ENCODE measurements at places on chromosomes 11 and 22.

GRCh38 chr22:46004105-46004866, 27.3 kb upstream of the WNT7B start:
- DNase-seq: no peak

DNA sequence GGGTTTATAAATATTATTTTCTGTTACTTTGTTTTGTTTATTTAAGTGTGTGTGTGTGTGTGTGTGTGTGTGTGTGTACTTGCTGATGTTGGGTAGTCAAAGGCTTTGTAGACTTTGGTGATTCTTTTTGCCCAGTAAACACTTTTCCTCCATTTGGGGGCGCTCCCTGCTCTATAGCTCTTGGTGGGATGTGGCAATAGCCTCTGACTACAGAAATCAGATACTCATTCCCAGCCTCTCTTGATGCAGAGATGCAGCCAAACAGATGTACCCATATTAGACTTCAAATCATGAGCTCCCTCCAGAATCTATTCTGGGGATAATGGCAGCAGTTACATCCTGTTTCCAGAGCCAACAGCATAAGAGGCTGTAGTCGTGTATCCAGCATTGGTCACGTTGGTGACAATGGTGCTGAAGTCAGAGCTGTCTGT, 33.4 kb upstream of the APOL5 start:
- DNase-seq: peak; percentile 38

- DNase-seq: no peak
Observed at GRCh38 chr11:121767433-121767832, 314.7 kb upstream of the SORL1-AS1 start.

- DNase-seq: peak; percentile 67
Observed at GRCh38 chr11:60831143-60831500, 10.8 kb upstream of the CCDC86 start.

GRCh38 chr22:32378707-32379272, 21.1 kb downstream of the RFPL3 start:
- peak; percentile 32 for DNase-seq

DNA sequence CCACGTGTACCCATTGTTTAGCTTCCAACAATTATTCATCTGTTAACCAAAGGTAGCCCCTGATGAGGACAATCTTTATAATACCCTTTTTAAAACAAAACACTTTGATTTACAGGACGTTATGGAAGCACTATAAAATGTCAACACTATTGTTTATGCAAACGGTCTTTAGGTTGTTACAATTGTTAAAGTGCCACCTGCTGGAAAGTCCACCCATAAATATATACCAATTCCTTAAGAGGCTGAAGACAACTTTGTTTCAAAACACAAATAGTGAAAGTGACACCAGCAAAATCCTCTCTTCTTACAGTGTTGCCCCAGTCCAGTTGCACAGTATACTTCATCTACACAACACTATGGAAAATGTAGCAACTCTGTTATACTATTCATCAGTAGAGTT, 68.9 kb upstream of the SLN start:
- DNase-seq: no peak

GRCh38 chr11:1390569-1391164, 933 bp downstream of the BRSK2 start:
- DNase-seq: no peak

GRCh38 chr11:73612601-73613140, 14.8 kb upstream of the FAM168A start:
- DNase-seq: no peak

DNA sequence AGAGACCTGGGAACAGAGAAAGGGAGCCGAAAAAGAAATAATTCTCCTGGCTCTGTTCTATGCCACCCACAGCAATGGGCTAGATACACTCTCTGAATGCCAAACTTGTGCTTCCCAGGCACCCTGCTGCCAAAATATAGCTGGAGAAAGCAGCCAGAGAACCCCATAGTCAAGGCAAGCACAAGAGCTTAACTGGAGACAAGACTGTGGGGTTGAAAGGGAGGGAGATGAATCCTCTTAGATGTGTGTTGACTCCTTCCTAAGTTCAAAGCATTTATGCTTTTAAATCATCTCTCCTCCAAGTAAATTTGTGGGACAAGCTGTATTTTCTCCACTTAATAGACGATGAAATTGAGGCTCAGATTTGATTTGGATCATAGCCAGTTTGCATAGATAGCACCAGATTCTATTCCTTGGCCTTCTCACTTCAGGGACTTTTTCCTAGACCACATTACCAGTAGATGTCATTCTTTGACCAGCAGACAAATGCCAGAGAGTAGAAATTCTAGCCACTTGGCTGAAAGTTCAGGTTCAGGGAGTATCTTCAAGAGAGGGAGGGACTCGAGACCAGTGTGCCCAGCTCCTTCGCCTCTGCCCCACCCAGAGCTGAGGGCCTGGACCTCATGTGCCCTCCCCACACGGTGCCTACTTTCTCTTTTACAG, 16.5 kb upstream of the ETS1 start:
- no peak for DNase-seq

DNA sequence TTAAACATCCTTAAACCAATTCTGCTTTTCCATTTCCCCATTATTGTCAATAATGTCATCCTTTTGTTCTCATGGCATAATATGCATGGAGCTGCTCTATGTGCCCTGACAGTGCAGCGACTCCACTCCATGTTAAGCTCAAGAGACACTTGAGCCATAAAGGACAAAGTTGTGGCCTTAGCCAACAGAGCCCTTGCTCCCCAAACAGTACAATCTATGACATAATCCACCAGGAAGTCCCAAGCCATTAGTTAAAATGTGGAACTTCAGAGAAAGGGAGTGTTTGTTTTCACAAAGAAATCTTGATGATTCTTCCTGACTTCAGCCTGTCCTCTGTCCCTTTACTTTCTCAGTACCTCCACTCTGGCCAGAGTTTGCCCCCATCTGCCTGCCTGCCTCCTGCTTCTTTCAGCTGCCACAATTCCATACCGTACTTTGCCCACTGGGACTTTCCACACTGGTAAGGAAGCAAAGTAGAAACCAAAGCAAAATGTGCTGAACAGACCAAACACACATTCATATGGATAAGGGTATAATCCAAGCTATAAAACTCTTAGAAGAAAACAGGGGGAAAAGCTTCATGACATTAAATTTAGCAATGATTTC, 46.3 kb upstream of the ZC3H12C start:
- DNase-seq: no peak

GRCh38 chr22:41862530-41863266, 29.8 kb downstream of the SREBF2 start:
- DNase-seq: no peak

DNA sequence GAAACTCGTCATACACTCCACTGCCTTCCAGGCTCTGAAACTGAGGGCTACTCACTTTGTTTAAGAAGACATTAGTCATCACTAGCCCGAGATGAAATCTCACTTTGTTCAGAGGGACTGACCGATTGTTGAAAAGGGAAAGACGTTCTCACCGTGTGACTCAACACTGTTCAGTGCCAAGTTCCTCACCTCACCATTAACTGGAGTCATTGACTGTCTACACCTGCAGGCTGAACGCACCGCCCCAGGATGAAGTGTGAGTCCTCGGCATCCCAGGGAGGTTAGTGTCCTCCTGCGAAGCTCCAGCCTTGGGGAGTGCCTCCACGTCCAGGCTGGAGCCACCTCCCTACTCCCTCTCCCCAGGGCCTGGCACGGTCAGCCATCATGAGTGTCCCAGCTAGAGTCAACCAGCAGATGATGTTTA, 30.4 kb downstream of the FADD start:
- peak; percentile 68 for DNase-seq

- no peak for DNase-seq
Observed at GRCh38 chr22:45884201-45885062, 92.5 kb downstream of the WNT7B start.

GRCh38 chr22:31139066-31139465, 1.2 kb downstream of the PLA2G3 start:
- no peak for DNase-seq

GRCh38 chr11:129375751-129376657, at the start of gene BARX2:
TSS of gene BARX2 (plus strand) at chr11:129375848. CDS start at chr11:129376036, 188 bp downstream.
- peak; percentile 54 for DNase-seq

DNA sequence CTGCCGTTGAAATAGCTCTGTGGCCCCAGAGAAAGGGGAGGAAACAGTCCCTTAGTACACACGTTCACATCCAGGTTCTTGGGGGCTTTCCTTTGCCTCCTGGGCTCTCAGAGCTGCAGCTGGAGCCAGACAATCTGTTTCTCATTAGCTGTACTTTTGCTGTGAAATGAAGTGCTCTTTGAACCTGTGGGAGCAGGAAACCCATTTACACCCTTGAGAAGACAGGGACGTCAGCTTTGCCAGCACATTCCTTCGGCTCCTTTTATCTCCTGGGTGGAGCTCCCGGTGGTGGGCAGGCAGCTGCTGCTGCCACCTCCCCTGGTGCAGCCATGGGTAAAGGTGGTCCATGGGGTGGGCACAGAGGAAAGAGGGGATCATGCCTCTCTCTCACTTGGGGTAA, 80.6 kb upstream of the TIMP3 start:
- peak; percentile 87 for DNase-seq

DNA sequence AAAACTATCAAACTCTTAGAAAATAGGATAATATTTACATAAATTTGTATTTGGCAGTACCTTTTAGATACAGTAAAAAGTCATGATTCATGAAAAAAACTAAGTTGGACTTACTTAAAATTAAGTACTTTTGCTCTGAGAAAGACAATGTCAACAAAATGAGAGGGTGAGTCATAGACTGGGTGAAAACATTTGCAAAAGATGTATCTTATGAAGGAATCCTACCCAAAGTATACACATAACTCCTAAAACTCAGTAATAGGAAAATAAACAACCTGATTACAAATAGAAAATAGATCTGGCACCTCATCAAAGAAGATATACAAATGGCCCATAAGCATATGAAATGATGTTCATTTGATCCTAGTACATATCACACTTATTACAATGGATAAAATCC, 1154.6 kb downstream of the JRKL start:
- DNase-seq: no peak

GRCh38 chr11:41018224-41018623, 441.2 kb downstream of the LRRC4C start:
- DNase-seq: no peak

- DNase-seq: no peak
Observed at GRCh38 chr11:19283991-19284390, 43.2 kb upstream of the E2F8 start.

DNA sequence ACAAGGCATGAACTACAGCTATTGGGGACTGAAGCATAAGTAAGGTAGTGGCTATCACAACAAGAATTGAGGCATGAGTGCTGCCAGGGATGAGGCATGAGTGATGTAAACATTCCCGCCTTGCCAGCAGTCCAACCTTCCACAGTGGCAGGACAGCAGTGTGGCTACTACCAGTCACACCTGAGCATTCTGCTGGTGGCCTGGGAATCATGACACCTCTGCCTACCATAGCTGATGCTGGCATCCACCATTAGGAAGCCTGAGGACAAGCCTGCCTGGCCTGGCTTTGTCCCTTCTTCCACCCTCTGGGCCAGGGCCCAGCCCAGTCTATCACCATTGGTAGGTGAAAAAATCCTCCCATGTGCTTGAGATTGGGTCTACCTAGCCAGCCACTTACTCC, 712.8 kb upstream of the CCDC90B start:
- DNase-seq: no peak

GRCh38 chr11:45267652-45268299, 18.4 kb downstream of the SYT13 start:
- DNase-seq: no peak

DNA sequence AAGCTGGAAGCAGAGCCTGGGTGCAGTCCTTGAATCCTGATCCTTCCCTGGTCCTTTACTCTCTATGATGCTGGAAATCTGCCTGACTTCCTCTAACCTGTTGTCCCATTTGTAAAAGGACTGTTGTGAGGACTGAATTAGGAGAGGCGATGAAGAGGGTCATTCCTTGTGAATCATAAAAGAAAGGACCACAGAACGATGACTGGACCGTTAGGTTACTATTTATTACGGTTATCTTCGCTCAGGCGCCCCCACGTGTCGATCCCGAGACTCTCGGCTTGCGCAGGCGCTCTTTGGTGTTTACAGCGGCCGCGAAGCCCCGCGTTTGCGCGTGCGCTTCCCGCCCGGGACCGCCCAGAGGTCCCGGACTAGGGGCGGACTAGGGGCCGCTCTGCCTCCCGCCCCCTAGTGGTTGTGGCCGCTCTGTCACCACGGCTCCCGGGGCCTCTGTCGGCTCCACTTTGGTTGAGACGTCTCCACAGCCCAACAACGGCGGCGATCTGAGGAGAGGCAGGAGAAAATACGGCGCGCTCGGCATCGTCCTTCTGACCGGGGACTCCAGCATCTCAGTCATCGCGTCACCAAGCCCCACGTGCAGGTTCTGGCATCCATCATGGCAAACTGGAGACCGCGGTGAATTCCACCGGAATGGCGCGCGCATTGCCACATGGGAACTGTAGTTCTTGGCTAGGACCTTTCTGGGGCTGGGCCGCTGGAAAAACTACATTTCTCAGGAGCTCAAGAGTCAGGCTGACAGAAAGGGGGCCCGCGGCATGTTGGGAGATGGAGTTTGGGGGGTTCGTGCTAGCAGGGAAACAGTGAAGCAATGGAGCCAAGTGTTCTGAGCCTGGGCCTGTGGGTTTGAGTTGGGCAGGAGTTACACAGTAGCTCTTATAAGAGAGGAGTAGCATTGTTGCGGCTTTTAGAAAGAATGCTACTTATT, at the start of gene STARD10:
Gene STARD10, minus strand, starts transcription at position 623 of the 943 bp plus-strand sequence. CDS start 12,866 bp downstream, outside the sequence.
- DNase-seq: peak; percentile 95

- DNase-seq: no peak
Observed at GRCh38 chr22:35637254-35637653, 11.0 kb upstream of the APOL6 start.

DNA sequence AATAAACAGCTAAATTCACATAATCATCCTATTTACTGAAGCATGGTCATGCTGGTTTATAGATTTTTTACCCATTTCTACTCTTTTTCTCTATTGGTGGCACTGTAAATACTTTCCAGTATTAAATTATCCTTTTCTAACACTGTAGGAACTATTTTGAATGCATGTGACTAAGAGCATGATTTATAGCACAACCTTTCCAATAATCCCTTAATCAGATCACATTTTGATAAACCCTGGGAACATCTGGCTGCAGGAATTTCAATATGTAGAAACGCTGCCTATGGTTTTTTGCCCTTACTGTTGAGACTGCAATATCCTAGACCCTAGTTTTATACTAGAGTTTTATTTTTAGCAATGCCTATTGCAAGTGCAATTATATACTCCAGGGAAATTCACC, 10.7 kb downstream of the RAG1 start:
- peak; percentile 5 for DNase-seq

DNA sequence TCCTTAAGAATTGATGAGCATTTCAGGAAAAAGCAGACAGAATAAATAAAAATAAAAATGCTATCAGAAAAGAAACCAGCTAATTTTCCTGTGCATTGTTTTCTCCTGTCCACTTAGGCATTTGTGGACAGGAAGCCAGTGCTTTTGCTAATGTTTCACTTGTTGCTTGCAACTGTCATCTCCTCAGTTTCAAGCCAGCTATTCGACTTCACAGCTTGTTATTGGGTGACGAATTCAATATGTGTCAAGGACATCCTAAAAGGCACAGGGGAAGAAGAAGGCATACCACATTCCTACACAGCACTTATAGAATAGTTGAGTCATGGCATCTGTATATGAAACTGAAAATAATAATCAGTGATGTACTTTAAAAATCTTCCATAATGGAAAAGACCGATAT, 530.6 kb upstream of the KIRREL3 start:
- DNase-seq: no peak

- peak; percentile 11 for DNase-seq
Observed at GRCh38 chr11:28961726-28962125, 853.5 kb downstream of the METTL15 start.

Data from fibroblast of upper back skin (primary cell).